ENCODE measurements at places on chromosomes 16 and 17.

GRCh38 chr16:27455700-27456099, 53.7 kb downstream of the IL21R start:
- DNase-seq, result peak; percentile 19
- H3K4me1 ChIP-seq, result peaks cover 43% of the 10 kb centered on the region
- no peaks in the 10 kb centered on the region for H3K27me3 ChIP-seq
- H3K36me3 ChIP-seq, result no peaks in the 10 kb centered on the region
- H3K4me3 ChIP-seq, result no peak overlapping the region

DNA sequence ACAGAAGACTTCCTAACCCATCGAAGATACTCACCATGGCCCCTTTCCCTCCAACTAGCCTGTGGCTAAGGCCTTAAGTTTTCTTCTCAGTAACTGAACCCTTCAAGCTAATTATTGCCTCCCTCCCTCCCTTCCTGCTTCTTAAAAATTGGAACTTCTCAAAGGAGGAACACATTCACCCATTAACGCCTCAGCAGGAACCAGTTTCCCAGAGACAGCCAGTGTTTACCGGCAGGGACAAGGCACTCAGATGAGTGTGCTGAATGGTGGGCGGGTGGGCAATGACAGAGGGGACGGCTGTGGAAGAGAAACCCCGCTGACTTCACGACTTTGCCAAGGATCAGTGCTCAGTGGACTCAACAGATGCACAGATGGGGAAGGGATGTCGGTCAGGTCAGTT, 20.3 kb downstream of the PITPNA start:
- no peaks in the 10 kb centered on the region for H3K36me3 ChIP-seq
- H3K27ac ChIP-seq, result no peak overlapping the region
- no peak overlapping the region for H3K4me3 ChIP-seq
- H3K27me3 ChIP-seq, result no peaks in the 10 kb centered on the region
- no peaks in the 10 kb centered on the region for H3K4me1 ChIP-seq

DNA sequence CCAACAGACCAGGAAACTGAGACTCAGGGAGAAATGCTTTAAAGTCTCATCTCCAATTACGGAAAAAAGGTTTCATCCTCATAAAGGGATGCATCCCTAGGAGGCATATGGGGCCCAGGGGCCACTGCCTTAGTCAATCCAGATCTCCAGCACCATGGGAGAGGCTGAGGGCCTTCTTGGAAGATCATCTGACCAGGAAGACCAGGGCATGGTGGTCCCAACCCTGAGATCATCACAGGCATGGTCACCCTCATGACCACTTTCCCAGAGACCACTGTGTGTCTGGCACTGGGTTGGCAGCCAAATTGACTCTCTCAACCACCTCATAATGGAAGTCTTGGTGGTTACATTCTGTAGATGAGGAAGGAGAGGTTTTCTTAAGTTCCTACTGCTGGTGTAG, 23.4 kb upstream of the CES5A start:
- no peaks in the 10 kb centered on the region for H3K4me1 ChIP-seq
- H3K4me3 ChIP-seq, result no peak overlapping the region
- H3K27me3 ChIP-seq, result peaks cover 26% of the 10 kb centered on the region
- no peak for DNase-seq
- no peak overlapping the region for H3K27ac ChIP-seq
- H3K36me3 ChIP-seq, result no peaks in the 10 kb centered on the region

- H3K36me3 ChIP-seq, result peaks cover 2% of the 10 kb centered on the region
- H3K4me3 ChIP-seq, result no peak overlapping the region
These were observed 86.6 kb downstream of the PLXDC1 start for GRCh38 chr17:39064819-39065218.

DNA sequence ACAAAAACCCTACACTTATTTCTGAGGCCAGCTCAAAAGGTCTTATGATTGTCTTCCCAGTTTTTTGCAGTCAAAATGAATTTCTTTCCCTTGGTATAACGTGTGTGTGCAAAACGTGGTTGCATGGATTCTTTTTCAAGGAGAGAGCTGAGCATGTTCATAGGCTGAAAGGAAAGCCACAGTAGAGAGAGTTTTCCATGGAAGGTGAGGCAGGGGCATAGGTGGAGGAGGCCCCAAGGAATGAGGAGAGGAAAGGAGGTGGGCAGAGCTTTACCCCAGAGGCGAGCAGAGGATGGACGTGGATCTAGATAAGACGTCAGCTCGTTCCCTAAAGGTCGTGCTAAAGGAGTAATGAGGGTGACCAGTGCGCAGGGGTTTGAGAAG, 22.8 kb downstream of the TRPV2 start:
- H3K27me3 ChIP-seq, result no peaks in the 10 kb centered on the region
- H3K36me3 ChIP-seq, result peaks cover 13% of the 10 kb centered on the region
- H3K4me1 ChIP-seq, result peaks cover 39% of the 10 kb centered on the region
- H3K27ac ChIP-seq, result peak overlapping the region; percentile 98

DNA sequence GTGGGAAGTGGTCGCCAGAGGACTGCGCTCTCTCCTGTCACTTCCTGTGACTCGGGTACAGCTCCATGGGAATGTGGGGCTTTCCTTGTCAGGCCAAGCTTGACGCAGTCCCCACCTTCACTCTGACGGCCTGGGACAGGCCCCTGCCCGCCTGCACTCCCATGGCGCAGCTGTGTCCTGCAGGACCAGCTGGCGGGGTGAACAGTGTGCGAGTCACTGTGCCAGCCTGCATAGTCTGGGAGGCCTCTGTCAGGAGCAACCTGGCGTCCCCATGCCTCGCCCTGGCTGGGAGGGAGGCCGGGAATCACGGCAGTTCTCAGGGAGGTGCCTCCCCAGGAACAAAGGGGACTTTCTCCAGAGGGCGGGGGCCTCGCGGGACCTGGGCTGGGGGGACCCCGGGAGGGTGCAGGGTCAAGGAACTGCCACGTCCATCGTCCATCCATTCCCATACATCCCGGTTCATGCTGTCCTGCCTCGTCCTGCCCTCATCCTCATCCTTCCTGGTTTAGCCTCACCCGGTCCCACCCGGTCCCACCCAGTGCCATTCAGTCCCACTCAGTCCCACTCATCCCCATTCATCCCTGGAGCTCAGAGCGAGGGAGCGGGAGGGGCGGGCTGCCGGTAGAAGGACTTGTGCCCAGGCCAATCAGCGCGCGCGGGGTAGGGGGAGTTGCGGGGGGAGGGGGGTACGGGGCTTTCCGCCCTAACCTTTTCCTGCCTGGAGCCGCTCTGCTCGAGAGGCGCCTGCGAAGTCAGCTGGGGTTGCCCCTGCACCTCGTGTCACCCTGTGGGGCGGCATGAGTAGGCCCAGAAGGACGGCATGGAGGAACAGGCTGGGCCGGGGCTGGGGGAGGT, 13.4 kb downstream of the FLYWCH1 start:
- DNase-seq, result no peak
- no peak overlapping the region for H3K27ac ChIP-seq
- H3K4me3 ChIP-seq, result no peak overlapping the region
- H3K4me1 ChIP-seq, result peaks cover 18% of the 10 kb centered on the region
- no peaks in the 10 kb centered on the region for H3K27me3 ChIP-seq

DNA sequence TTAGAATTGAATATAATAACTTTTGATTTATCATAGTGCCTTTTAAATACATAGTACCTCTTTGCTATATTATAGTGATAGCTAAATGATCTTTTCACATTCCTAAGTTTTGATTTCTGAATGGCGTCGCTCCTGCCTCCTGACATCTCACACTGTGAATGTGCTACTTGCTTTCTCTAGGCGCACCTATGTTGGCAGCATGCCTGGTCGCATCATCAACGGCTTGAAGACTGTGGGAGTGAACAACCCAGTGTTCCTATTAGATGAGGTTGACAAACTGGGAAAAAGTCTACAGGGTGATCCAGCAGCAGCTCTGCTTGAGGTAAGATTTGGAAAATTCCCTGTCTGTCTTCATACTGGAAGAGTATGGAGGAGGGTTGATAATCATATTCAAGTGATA, 29.8 kb upstream of the ABCC11 start:
- no peak overlapping the region for H3K27ac ChIP-seq
- H3K4me1 ChIP-seq, result peaks cover 24% of the 10 kb centered on the region
- H3K36me3 ChIP-seq, result peaks cover 13% of the 10 kb centered on the region
- no peaks in the 10 kb centered on the region for H3K27me3 ChIP-seq
- DNase-seq, result no peak

GRCh38 chr17:14469971-14470370, 169.1 kb downstream of the HS3ST3B1 start:
- H3K4me3 ChIP-seq, result no peak overlapping the region
- H3K4me1 ChIP-seq, result peaks cover 1% of the 10 kb centered on the region
- H3K36me3 ChIP-seq, result no peaks in the 10 kb centered on the region
- H3K27me3 ChIP-seq, result no peaks in the 10 kb centered on the region
- no peak for DNase-seq

GRCh38 chr17:27319541-27320221, 25.8 kb downstream of the WSB1 start:
- H3K4me1 ChIP-seq, result no peaks in the 10 kb centered on the region
- H3K27ac ChIP-seq, result peak overlapping the region; percentile 48
- no peak overlapping the region for H3K4me3 ChIP-seq
- peaks cover 5% of the 10 kb centered on the region for H3K36me3 ChIP-seq

- peaks cover 15% of the 10 kb centered on the region for H3K4me1 ChIP-seq
- no peak for DNase-seq
- H3K4me3 ChIP-seq, result no peak overlapping the region
- H3K36me3 ChIP-seq, result no peaks in the 10 kb centered on the region
These were observed 90.1 kb downstream of the TMEM132E start for GRCh38 chr17:34669511-34669910.

DNA sequence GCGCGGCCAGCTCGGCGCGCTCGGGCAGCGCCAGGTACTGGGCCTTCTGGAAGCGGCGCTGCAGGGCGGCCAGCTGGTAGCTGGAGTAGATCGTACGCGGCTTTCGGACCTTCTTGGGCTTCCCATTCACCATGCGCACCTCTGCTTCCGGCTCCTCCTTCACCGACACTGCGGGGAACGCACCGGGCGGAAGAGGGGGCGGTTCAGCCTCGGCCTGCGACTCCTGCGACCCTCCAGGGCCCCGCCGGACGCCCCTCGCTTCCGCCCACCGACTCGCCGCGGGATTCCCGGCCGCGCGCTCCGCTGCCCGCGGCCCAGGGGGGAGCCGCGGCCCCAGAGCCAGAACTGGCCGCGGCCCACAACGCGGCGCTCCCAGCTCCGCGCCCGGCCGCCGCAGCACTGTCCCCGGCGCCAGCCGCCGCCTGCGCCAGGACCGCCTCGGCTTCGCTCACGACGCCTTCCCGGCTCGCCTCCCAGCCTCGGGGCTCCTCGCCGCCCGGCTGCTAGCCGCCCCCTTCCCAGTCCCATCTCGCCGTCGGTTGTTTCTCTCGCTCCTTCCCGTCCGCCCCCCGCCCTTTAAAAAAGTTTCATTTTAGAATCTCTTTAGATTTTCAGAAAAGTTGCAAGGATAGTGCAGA, 1.5 kb downstream of the DLX3 start:
- H3K27me3 ChIP-seq, result peaks cover 29% of the 10 kb centered on the region
- H3K36me3 ChIP-seq, result no peaks in the 10 kb centered on the region
- H3K4me1 ChIP-seq, result peaks cover 44% of the 10 kb centered on the region
- peak overlapping the region; percentile 76 for H3K4me3 ChIP-seq

- no peaks in the 10 kb centered on the region for H3K27me3 ChIP-seq
- peaks cover 91% of the 10 kb centered on the region for H3K4me1 ChIP-seq
- H3K36me3 ChIP-seq, result no peaks in the 10 kb centered on the region
- H3K4me3 ChIP-seq, result peak overlapping the region; percentile 72
- no peak for DNase-seq
- peak overlapping the region; percentile 91 for H3K27ac ChIP-seq
These were observed 15.1 kb downstream of the ADCY7 start for GRCh38 chr16:50281391-50282009.

DNA sequence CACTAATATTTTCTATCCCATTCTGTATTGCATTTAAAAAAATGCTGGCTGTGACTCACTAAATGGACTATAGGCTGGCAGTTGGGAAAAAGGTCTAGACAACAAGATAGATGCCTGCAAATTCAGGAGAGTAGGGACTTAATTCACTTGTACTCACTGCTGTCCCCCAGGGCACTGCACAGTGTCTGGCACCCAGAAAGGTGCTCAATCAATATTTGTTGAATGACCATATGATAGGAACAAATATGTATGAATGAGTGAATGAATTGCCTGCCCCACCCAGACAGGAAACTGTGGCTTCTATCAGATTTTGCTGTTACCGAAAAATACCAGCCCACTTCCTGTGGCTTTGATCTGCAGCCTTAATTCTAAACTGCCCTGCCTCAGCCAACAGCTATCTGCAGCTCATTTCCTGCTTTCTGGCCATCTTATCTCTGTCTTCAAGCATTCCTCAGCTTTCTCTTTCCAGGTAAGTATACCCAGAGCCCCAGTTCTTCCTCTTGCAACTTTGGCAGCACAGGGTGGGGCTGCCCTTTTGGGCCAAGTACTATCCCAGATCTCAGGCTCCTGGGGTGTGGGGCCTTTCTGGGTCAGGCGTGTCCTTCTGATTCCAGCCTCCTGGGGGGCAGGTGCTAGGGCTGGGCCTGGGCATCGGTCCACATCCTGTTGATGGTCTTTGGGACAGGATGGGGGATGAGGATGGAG, 15.3 kb upstream of the TNS4 start:
- peak overlapping the region; percentile 87 for H3K27ac ChIP-seq
- peaks cover 13% of the 10 kb centered on the region for H3K27me3 ChIP-seq
- H3K4me3 ChIP-seq, result peak overlapping the region; percentile 85
- no peaks in the 10 kb centered on the region for H3K36me3 ChIP-seq
- peaks cover 43% of the 10 kb centered on the region for H3K4me1 ChIP-seq

- H3K4me1 ChIP-seq, result peaks cover 9% of the 10 kb centered on the region
- no peak for DNase-seq
- no peaks in the 10 kb centered on the region for H3K27me3 ChIP-seq
These were observed 54.9 kb downstream of the SIAH1 start for GRCh38 chr16:48330189-48330840.

GRCh38 chr16:1874854-1875253, 2.9 kb upstream of the MEIOB start:
- DNase-seq, result no peak
- no peaks in the 10 kb centered on the region for H3K36me3 ChIP-seq
- H3K4me3 ChIP-seq, result no peak overlapping the region

DNA sequence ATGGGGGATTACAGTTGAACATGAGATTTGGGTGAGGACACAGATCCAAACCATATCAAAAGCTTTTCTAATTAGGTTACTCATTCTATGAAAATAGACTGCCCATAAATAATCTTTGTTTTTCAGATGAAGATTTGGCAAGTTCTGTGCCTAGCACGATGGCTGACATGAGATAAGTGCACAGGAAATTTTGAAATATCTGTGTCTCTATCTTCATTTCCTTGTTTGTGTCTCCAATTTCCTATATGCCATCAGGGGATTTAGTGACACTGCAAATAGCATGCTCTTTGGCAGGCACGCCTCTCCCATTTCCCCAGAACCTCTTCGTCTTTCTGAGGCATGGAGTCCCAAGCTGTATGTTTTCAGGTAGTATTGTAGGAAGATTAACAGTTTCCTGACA, 544.6 kb downstream of the CDH13 start:
- H3K4me1 ChIP-seq, result no peaks in the 10 kb centered on the region
- H3K27me3 ChIP-seq, result no peaks in the 10 kb centered on the region
- no peak for DNase-seq
- H3K36me3 ChIP-seq, result no peaks in the 10 kb centered on the region
- H3K4me3 ChIP-seq, result no peak overlapping the region
- H3K27ac ChIP-seq, result no peak overlapping the region
